D341Med (cell line): ENCODE measurements at places on chromosomes 12 and 14.
A peak's percentile ranks its signal among the peaks of the same experiment; 100 is the strongest.

GRCh38 chr12:78880078-78880477 lies 15.5 kb downstream of the SYT1 start:
- no peak for DNase-seq

DNA sequence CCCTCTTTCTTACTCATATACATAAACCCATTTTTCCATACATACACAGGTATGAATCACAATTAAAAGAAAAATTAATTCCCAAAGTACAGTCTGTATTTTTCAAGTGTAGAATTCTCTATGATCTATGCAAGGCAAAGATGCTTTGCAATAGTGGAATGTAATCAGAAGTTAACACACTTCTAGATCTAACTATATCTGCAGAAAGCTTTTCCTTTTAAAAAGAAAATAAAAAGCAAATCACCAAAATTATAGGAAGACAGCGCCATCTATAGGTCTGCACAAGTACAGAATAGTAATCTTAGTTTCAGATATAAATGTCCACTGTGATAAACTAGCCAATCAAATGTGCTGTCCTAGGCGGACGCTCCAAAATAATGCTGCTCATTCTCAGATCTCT lies 22.0 kb downstream of the SLC25A21 start:
- DNase-seq: peak; percentile 41

GRCh38 chr12:114163771-114164170 lies 197.6 kb upstream of the RBM19 start:
- no peak for DNase-seq

DNA sequence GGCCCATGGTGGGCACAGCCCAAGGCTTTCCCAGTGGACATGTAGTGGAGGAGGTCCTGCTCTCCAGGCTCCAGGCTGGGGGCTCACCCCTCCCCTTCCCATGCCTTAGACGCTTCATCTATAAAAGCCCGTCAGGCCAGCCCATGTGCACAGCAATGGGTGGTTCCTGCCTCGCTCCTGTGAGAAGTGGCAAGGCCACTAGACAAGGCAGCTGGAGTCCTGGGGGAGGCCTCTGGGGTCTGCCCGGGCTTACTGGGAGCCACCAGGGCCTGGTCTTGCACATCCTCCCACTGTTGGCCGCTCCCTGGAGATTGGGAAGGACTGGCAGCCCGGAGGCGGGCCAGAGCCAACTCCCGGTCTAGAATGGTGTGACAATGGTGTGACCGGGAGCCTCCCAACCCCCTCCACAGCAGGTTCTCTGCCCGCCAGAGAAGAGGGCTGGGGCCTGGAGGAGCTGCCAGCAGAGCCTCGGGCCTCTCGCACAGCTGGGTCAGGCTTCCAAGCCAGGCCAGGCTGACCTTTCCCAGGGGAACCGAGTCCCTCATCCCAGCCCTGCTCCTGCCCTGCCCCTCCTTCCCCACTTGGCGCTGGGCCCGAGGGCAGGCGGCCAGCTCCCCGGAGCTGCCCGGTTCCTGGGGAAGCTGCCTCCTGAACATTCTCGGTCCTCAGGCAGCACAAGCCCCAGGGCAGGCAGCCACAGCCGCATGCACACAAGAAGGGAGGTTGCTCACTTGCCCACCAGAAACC lies 97.9 kb downstream of the RFLNA start:
- no peak for DNase-seq

GRCh38 chr12:39892146-39892545 lies 213.7 kb downstream of the SLC2A13 start:
- DNase-seq: no peak

DNA sequence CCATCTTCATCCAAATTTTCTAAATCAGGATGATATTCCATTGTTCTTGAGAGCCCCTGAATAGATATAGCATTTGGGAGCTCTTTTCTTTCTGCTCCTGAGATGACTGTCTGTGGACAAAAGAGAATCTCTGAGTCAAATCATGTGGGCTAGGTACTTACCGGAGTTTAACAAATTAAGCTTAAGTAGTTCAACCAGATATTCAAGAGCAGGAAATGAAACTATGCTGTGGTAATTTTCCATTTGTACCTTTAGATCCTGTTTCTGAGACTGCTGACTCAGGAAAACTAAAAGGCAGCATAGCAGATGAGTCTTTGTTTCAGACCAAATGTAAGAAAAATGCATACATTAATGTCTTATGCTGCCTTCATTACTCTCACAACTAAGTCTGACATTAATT lies at the start of gene CLEC7A:
TSS of gene CLEC7A (minus strand) at position 158 of the 400 bp plus-strand sequence. CDS start at position 41, 117 bp downstream.
- no peak for DNase-seq

- no peak for DNase-seq
Observed at GRCh38 chr14:32761381-32761968, 177.2 kb upstream of the NPAS3 start.

DNA sequence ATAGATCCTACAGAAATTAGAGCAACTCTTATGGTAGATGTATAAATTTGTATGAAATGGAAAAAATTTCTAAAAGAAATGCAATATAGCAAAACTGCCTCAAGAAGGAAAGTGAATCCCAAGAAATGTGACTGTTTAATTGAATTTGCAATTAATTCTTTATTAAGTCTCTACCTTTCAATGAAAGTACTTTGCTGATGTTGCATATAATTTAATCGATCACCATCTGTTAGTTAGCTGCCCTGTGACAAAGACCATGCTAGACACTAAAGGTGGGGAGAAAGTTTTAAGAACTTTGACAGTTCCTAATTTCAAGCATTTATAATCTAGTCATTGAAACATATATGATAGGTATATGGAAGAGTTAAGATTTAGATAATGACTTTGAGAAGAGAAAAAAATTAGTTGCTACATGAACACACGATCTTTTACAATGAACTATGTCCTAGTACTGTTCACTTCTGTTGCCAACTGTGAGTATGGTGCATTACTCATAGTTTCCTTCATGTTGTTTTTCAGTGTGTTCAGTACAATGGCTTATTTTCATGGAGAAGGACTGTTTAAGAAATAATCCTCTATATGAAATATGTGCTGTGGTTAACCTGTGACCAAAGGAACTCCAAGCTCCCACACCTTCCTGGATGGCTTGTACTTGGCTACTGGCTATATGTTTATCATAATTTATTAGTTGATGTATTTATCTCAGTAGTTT lies 128.4 kb downstream of the METTL25 start:
- no peak for DNase-seq

DNA sequence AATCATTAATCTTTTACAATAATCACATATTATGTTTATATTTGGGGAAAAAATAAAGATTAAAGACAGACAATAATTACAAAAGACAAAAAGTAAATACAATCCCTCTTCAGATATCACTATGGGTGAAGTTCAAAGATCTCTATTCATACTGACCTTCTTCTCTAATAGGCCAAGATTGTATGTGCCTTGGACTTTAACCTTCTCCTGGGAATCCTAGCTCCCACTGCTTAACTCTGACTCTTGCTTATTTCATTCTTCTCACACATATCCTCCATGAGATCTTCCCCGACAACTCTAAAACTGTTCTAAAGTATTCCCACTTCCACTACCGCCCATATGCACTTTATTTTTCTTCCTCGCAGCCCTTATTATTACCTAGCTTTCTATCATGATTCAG lies 83.8 kb downstream of the EEA1 start:
- no peak for DNase-seq
